ENCODE measurements at places on chromosomes 1 and 21. TPM values are rescaled to one million over a fixed set of nuclear protein-coding genes. Genes with fewer than 3 reads are reported as not detected.

The DISP1 gene
- polyA plus RNA-seq = 9.1 TPM

The APOBEC4 gene
- 0.09 TPM for polyA plus RNA-seq

The MARCKSL1 gene
- polyA plus RNA-seq = 139 TPM

The CAMK1G gene
- polyA plus RNA-seq = 0.63 TPM

The CD1E gene
- polyA plus RNA-seq = 0.34 TPM

The ZNHIT6 gene
- polyA plus RNA-seq = 23.2 TPM

The KPRP gene
- not detected for polyA plus RNA-seq

The SYT11 gene
- 19.0 TPM for polyA plus RNA-seq

The DCST2 gene
- polyA plus RNA-seq = 4.1 TPM

The CELSR2 gene
- 11.3 TPM for polyA plus RNA-seq

The KCNK2 gene
- polyA plus RNA-seq = 6.6 TPM

The EDN2 gene
- 0.51 TPM for polyA plus RNA-seq

The FAM110D gene
- polyA plus RNA-seq = 0.51 TPM

- H3K36me3 ChIP-seq = peaks cover 24% of the 10 kb centered on the region
- H3K4me1 ChIP-seq = peaks cover 5% of the 10 kb centered on the region
- DNase-seq = no peak
- no peak overlapping the region for H3K4me3 ChIP-seq
Measured at GRCh38 chr1:42679364-42679983, 2.7 kb upstream of the YBX1 start.

DNA sequence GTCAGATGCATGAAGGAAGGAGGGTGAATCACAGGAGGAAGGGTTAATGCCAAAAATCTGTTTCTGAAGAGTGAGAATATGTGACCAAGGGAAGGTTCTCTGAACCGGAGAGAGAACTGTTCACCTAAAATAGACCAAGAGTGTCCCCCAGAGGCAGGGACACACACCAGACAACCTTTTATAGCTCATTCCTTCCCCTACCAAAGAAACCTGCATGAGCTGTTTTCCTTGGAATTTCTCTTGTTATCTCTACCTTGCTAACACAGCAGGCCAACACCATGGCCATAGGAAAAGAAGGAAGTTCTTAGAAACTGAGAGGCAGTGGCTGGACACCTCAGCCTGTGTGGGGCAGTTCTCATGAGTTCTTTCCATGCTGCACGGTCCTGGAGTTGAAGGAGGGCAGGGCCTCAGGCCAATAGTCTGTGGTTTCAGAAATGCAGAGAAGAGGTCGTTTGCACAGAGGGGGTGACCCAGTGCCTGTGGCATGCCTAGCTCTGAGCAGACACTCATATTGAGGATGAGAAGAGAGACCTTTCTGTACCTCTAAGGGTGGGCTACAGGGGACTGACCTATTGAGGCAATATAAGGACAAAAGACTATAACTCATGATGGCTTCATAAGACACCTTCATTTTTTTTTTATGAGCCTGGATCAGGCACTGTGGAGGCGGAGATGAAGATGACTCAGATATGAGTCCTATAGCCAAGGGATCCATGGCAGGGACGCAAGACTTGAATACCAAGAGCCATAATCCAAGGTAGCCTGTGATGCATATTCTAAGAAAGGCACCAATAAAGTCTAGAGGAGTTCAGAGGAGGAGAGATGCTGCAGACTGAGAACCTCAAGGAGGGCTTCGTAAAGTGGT is 39.4 kb downstream of the IGFN1 start:
- no peaks in the 10 kb centered on the region for H3K36me3 ChIP-seq
- no peaks in the 10 kb centered on the region for H3K4me1 ChIP-seq
- no peak for DNase-seq
- H3K27ac ChIP-seq = no peak overlapping the region

DNA sequence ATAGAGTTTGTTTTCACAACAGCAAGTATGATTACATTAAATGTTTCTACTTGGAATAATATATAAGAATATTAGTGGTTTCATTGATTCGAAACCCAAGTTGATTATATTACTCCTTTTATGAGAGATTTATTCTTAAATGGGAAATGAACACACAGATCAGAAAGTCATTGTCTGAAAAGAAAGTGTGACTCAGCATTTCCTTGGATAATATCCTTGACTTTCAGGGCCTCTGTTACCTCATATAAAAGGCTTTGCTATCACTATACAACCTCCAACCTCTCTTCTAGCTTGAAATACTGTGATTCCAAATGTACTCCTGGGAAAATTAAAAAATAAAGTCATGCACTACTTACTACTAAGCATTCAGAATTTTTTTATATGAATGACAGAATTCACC is 295.3 kb upstream of the LYPLAL1 start:
- no peak overlapping the region for H3K4me3 ChIP-seq
- no peak overlapping the region for H3K27ac ChIP-seq
- no peak for DNase-seq
- H3K27me3 ChIP-seq = no peaks in the 10 kb centered on the region
- no peaks in the 10 kb centered on the region for H3K4me1 ChIP-seq

GRCh38 chr1:4269330-4269729 is 369.3 kb upstream of the C1orf174 start:
- no peak for DNase-seq
- H3K4me1 ChIP-seq = peaks cover 29% of the 10 kb centered on the region
- H3K4me3 ChIP-seq = no peak overlapping the region

- no peaks in the 10 kb centered on the region for H3K4me1 ChIP-seq
- H3K4me3 ChIP-seq = no peak overlapping the region
- no peaks in the 10 kb centered on the region for H3K27me3 ChIP-seq
- DNase-seq = no peak
- H3K27ac ChIP-seq = no peak overlapping the region
Measured at GRCh38 chr1:222087221-222087920, 345.5 kb upstream of the DUSP10 start.

GRCh38 chr1:229593800-229594199 is 32.1 kb downstream of the TAF5L start:
- H3K36me3 ChIP-seq = peaks cover 20% of the 10 kb centered on the region
- no peak overlapping the region for H3K27ac ChIP-seq
- no peak overlapping the region for H3K4me3 ChIP-seq
- no peaks in the 10 kb centered on the region for H3K27me3 ChIP-seq
- no peak for DNase-seq
- H3K4me1 ChIP-seq = no peaks in the 10 kb centered on the region

DNA sequence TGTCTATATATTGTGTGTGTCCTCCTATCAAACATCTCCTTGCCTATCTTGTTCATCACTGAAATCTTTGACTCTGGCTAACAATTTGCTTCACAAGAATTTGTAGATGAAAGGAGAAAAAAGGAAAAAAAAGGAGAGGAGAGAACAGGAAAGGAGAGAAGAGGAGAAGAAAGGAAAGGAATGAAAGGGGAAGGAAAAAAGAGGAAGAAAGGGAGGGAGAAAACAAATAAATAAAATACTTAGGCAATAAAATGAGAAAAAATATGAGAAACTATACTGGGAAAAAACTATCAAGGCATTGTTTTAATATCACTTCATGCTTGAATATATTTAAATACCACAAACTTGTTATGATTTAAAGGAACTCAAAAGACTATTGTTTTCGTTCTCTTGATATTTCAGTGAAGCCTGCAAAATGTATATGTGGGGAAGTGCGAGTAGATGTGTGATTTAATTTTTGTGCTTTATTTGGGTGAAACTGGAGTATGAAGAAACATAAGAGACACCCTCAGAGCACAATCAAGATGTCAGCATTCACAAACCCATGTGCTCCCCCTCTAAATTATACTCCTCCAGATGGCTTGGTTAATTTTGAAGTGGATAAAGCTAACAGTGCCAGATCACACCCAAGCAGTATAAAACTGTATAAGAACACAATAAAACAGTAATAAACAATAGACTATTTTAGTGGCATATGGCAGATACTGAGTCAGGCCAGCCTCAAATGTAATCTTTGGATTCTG is 205.7 kb upstream of the SAMSN1 start:
- H3K36me3 ChIP-seq = no peaks in the 10 kb centered on the region
- no peak overlapping the region for H3K27ac ChIP-seq
- no peaks in the 10 kb centered on the region for H3K27me3 ChIP-seq
- DNase-seq = no peak

DNA sequence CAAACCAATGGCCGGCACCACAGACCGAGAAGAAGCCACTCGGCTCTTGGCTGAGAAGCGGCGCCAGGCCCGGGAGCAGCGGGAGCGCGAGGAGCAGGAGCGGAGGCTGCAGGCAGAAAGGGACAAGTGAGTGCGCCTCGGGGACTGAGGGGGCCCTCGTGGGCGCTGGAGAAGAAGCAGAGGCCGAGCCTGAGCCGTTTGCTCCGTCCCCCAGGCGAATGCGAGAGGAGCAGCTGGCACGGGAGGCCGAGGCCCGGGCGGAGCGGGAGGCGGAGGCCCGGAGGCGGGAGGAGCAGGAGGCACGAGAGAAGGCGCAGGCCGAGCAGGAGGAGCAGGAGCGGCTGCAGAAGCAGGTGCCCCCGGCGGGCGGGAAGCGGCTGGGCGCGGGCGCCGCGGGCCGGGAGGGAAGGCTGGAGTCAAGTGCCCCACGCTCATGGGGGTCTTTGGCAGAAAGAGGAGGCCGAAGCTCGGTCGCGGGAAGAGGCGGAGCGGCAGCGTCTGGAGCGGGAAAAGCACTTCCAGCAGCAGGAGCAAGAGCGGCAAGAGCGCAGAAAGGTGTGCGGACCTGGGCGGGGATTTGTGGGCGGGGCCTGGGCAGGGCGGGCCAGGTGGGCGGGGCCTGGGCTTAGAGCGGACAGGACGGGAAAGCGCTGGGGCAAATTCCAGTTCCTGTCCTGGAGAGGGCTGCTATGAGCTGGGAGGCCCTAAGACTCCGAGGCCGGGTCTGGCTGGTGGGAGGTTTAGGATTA is 22.7 kb downstream of the MAP7D1 start:
- peak overlapping the region; percentile 83 for H3K27ac ChIP-seq
- H3K4me3 ChIP-seq = peak overlapping the region; percentile 26
- peaks cover 17% of the 10 kb centered on the region for H3K4me1 ChIP-seq
- no peaks in the 10 kb centered on the region for H3K27me3 ChIP-seq
- peak; percentile 85 for DNase-seq

- no peak for DNase-seq
- no peaks in the 10 kb centered on the region for H3K27me3 ChIP-seq
- no peaks in the 10 kb centered on the region for H3K36me3 ChIP-seq
- H3K4me3 ChIP-seq = no peak overlapping the region
- no peaks in the 10 kb centered on the region for H3K4me1 ChIP-seq
Measured at GRCh38 chr1:193326296-193326695, 139.9 kb upstream of the B3GALT2 start.

GRCh38 chr1:58900396-58900795 is 116.5 kb upstream of the JUN start:
- H3K4me1 ChIP-seq = peaks cover 80% of the 10 kb centered on the region
- H3K27ac ChIP-seq = peak overlapping the region; percentile 91
- no peaks in the 10 kb centered on the region for H3K27me3 ChIP-seq
- no peaks in the 10 kb centered on the region for H3K36me3 ChIP-seq

GRCh38 chr1:8323706-8324105 is 5.8 kb downstream of the SLC45A1 start:
- no peak overlapping the region for H3K27ac ChIP-seq
- H3K36me3 ChIP-seq = no peaks in the 10 kb centered on the region
- H3K4me1 ChIP-seq = no peaks in the 10 kb centered on the region
- DNase-seq = no peak
- H3K4me3 ChIP-seq = no peak overlapping the region

DNA sequence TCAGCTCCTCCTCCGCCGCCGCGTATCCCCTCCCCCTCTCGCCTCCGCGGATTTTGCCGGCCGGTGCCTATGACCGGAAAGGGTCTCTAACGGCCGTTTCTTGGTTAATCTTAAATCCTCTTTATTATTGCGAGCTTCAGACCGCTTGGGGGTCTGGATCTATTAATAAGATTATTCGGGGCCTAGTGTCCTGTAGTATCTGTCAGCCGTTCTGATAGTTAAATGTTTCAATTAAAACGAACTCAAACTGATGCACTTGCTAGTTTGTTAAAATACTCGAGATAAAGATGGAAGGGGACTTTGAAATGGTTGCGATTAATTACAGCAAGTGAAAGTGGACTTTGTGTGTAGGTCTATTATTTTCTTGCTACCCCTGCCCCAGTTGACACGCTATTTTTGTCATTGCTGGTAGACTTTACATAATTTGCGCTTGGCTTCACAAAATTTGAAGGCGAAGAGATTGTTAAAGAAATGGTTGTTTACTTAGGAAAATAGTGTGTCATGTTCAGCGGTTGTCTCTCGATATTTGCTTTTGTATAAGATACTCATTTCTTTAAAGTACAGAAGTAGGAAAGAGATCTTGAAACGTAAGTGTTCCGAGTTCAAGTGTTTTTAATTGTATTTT is 779 bp downstream of the SON start:
- peak overlapping the region; percentile 83 for H3K4me3 ChIP-seq
- DNase-seq = peak; percentile 47
- H3K4me1 ChIP-seq = peaks cover 8% of the 10 kb centered on the region
- no peaks in the 10 kb centered on the region for H3K27me3 ChIP-seq
- H3K27ac ChIP-seq = peak overlapping the region; percentile 99
- H3K36me3 ChIP-seq = peaks cover 12% of the 10 kb centered on the region

DNA sequence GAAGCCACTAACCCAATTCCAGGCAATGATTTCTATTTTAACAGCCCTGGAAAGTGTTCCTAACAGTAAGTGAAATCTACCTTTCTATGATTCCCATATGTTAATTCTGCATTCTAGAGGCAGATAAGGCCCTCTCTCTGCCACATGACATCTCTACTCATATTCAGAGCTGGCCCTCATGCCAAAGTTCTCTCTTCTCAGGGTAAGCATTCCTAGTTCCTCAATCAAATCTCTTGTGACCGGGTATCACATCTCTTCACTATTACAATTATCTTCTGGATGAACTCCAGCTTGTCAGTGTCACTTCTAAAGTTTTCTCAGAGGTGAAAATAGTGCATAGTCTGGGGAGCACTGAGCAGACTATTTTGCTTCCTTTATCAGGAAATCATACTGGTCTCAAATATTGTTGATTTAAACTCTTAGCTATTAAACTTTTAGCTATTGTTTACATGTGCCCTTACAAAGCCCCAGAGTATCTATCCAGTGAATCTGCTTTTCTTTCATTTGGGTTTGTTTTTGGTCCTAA is 66.4 kb upstream of the TNFSF18 start:
- no peak for DNase-seq
- H3K4me3 ChIP-seq = no peak overlapping the region
- peaks cover 4% of the 10 kb centered on the region for H3K4me1 ChIP-seq
- no peaks in the 10 kb centered on the region for H3K36me3 ChIP-seq
- H3K27ac ChIP-seq = no peak overlapping the region

GRCh38 chr1:203544978-203545816 is 51.2 kb downstream of the OPTC start:
- no peak overlapping the region for H3K27ac ChIP-seq
- H3K27me3 ChIP-seq = no peaks in the 10 kb centered on the region
- no peak overlapping the region for H3K4me3 ChIP-seq
- H3K36me3 ChIP-seq = no peaks in the 10 kb centered on the region
- DNase-seq = no peak

GRCh38 chr1:50208315-50208714 is 99.6 kb downstream of the ELAVL4 start:
- DNase-seq = no peak
- no peaks in the 10 kb centered on the region for H3K36me3 ChIP-seq
- no peaks in the 10 kb centered on the region for H3K27me3 ChIP-seq
- H3K27ac ChIP-seq = no peak overlapping the region
- H3K4me1 ChIP-seq = no peaks in the 10 kb centered on the region
- no peak overlapping the region for H3K4me3 ChIP-seq

GRCh38 chr1:1794999-1795398 is 16.7 kb upstream of the NADK start:
- no peak overlapping the region for H3K27ac ChIP-seq
- DNase-seq = no peak
- H3K4me1 ChIP-seq = no peaks in the 10 kb centered on the region
